ENCODE measurements at places on chromosomes 1 and 21.

GRCh38 chr21:23743821-23744220, 1863.5 kb downstream of the MRPL39 start:
- no peak for DNase-seq

- DNase-seq = no peak
Observed at GRCh38 chr1:1618396-1619068, 3.2 kb downstream of the MIB2 start.

DNA sequence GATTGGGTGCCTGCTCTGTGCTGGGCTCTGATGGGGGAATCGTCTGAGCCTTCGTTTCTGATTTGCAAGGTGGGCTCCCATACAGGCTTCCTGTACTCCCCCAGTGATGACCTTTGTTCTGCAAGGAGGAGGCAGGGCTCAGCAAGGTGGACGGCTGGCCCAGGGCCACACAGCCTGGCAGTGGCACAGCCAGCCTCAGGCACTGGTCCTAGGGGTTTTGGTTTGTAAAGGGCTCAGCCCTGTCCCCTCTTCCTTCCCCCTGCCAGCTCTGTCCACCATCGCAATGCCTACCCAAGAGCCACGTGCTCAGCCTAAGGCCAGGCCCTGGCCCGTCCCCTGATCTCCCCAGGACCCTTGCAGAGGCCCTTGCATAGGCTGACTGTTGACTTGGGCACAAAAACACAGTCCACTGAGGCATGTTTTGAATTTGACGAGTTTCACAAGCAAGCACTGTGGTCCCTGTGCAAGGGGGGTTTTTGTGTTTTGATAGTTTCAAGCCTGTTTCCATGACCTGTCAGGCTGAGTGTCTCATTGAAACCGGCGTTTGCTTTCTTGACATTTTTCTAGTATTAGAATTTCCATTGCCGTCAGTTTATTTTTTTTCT, 39.5 kb upstream of the TNFRSF1B start:
- no peak for DNase-seq

DNA sequence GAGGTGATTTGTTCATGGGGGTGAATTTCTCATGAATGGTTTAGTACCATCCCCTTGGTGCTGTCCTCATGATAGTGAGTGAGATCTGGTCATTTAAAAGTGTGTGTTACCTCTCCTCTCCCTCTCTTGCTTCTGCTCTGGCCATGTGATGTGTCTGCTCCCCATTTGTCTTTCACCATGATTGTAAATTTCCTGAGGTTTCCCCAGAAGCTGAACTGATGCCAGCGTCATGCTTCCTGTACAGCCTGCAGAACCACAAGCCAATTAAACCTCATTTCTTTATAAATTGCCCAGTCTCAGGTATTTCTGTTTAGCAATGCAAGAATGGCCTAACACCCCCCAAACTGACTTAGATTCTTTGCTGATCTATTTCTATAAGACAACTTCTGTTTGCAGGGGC, 249.4 kb upstream of the B3GALT2 start:
- DNase-seq = no peak

DNA sequence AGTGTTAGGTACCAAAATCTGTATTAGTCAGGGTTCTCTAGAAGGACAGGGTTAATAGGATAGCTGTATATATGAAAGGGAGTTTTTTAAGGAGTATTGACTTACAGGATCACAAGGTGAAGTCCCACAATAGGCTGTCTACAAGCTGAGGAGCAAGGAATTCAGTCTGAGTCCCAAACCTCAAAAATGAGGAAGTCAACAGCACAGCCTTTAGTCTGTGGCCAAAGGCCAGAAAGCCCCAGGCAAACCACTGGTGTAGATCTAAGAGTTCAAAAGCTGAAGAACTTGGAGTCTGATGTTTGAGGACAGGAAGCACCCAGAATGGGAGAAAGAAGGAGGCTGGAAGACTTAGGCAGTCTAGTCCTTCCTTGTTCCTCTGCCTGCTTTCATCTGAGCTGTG, 487.5 kb upstream of the CHRM3 start:
- DNase-seq = no peak

GRCh38 chr1:220692436-220693228, 2.5 kb downstream of the C1orf115 start:
- no peak for DNase-seq

DNA sequence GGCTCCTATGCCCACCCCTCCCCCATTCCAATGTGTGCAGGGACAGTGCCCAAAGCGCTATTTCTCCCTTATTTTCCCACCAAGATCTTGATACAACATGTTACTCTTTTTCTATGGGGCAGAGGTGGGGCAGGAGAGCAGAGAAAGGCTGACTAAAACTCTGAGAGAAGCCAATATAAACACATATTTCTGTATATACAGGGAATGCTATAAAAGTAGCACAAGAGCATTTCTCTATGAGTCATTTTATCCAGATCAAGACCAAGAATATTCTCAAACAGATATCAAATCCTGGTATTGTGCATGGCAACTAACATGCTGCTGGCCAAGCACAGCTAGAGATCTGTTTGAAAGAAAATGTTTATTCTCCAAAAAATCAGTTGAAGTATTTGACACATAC, 7.3 kb downstream of the WDR26 start:
- no peak for DNase-seq
